ENCODE measurements at places on chromosomes 16 and 17.
A peak's percentile ranks its signal among the peaks of the same experiment; 100 is the strongest.

DNA sequence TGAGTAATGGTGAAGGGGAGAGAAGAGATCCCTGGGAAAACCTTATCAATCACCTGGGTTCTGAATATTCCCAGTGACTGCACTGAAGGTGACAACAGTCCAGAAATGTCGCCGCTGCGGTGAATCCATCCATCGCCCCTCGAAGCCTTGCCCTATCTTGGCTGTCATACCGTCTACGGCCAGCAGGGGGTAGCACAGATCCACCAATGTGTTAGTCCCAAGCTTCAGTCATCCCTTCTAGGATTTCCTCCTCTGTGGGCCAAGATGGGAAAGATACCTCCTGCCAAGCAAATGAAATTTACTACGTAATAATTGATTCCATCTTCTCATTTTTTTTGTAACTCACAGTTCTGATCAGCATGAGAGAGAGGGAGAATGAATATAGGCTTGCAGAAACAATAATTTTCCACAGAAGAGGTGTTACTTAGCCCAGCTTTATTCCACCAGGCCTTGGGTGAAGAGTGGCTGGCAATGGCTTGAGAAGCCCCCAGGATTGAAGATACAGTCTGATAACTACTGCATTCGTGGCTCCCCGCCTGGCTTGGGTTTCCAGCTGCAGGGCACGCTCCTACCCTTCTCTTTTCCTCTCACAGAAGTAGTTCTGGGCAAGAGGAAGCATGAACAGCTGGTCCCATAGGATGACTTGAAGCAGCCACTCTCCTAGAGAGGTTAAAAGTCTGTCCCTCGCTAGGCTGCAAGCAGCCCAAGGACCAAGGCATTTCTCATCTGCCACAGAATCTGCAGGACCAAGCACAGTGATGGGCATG, 2.6 kb upstream of the FMNL1 start:
- DNase-seq: peak; percentile 88

- DNase-seq: no peak
These were observed 21.6 kb upstream of the BRD7 start for GRCh38 chr16:50390371-50390771.

GRCh38 chr17:14737984-14738651, 437.2 kb downstream of the HS3ST3B1 start:
- DNase-seq: no peak

DNA sequence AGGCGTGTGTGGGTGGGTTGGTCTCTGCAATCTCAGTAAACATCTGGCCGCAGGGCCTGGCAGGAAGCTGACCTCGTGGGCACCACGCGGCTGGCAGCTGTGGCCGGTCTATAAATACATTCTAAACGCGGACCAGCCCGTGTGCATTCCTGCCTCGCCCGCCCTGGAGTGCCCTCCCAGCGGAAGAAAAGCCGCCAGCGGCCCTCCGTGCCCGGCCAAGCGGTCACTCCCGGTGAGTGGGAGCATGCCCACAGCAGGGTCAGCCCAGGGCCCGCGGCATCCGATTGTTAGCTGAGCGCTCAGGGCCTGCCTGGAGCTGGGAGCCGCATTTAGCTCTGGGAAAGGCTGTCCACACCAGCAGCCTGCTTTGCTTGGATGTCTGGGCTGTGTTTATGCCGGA, 10.3 kb downstream of the ZNF469 start:
- DNase-seq: no peak

GRCh38 chr16:81767987-81768592, 11.0 kb upstream of the PLCG2 start:
- no peak for DNase-seq

DNA sequence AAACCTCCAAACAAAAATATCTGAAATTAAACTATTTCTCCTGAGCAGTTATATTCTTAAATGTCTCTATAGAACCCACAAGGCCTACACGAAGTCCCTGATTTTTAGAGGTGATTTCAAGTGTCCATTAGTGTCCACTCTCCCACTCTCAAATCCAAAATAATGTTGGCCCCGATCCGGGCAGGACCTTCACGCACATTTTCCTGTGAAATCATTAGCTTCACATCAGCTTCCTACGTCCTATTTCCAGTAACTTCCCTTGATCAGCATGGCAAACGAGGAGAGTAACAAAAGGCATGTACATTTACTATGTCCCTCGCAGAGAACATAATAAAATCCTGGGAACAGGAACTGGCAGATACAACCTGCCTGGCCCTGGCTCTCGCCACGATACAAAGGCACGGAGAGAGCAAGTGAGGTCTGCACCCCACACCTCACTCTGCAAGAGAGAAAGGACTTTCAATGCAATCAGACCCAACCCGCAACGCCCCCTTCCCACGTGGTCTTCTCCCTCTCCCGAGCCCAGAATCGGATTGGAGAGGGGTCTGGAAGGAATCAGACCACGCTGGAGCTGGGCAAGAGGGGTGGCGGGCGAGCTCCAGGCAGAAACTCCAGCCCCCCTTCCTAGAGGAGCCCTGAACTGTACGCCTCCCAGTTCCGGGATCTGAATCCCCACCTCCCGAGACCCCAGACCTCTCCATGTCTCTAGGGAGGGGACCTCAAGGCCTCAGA, 17.5 kb upstream of the C17orf78 start:
- peak; percentile 30 for DNase-seq

DNA sequence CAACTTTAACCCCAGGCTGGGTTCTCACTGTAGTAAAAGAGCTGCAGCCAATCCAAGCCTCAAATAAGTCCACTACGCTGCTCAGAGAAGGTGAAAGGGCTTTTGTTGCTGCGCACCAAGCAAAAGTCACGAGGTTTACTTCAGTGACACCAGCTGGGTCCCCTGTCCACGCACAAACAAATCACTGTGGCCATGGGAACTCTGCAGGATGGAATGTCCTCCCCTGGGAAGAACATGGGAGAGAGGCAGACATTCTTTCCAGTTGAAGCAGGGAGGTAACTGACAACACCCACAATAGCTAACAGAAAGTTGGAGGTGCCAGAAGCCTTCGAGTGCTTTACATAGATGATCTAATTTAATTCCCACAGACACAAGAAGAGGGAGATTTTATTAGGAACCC, 181.9 kb downstream of the PMP22 start:
- no peak for DNase-seq

GRCh38 chr17:58517378-58517927, 3.0 kb upstream of the MTMR4 start:
- DNase-seq: no peak

GRCh38 chr17:48596000-48596734, 2.6 kb upstream of the HOXB5 start:
- DNase-seq: peak; percentile 55

GRCh38 chr17:8847891-8848290, 19.6 kb downstream of the PIK3R6 start:
- DNase-seq: no peak

GRCh38 chr17:45031231-45032173, 19.9 kb downstream of the DCAKD start:
- no peak for DNase-seq

DNA sequence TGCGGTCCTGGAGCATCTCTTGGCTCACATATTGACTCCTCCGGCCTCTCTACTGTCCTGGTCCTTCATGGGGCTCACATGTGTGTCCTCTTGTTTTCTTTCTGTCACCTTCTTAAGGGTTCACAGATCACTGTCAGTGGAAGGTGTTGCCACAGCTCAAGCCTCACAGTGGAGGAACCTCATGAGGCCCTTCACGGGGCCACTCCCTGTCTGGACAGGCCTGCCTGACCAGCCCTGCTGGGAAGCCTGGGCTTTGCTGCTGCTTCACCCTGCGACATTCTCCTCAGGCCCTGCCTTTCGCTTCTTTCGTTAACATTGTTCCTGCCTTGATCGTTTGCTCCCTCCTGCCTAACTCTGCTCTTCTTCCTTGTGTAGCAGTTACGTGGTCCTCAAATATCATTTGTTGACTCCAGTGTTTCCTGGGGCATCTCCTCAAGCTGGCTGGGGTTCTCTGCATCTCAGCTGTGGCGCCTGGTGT, 55.9 kb downstream of the WDR45B start:
- DNase-seq: no peak

DNA sequence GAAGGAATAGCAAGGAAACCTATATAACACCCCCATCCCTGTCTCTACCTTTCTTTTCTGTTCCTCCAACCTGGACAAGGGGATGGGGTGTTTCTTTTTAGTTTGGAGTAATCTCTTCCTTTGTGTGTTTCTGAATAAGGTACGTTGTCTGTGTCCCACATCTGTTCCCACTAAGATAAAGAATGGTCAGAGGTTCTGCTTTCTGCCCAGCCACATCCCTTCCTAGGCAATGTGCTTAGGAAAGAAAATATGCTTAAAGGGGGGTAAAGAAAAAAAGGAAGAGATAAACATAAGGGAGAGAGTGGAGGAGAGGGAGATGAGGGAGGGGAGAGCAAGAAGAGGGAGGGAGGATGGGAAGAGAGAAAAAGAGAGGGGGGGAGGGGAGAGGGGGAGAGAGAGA, 35.1 kb downstream of the SLC6A2 start:
- DNase-seq: no peak

DNA sequence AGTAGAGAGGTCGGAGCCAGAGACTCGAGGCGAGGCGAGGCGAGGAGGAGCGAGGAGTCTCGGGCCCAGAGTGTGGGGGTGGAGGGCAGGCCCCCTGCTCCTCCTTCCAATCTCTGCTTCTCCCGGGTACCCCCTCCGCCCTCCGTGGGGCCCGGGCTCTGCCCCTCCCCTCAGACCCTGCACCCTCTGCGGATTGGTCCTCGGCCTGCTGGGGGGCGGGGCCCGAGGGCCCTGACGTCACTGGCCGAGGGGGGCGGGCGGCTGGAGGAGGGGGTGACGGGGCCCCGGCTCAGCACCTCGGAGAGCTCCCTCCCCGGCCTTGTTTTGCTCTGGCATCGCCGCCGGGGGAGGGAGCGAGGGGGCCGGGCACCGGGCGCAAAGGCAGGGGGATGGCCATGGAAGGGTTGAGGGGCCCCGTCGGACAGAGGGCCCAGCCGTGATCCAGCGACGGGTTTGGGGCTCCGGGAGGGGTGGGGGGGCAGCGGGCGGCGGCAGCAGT, at the start of gene RUNDC3A:
Gene RUNDC3A (plus strand): TSS at position 282 of the 499 bp plus-strand sequence. CDS start 232 bp downstream, outside the sequence.
- peak; percentile 87 for DNase-seq

GRCh38 chr17:42519546-42520491, 16.2 kb upstream of the NAGLU start:
- no peak for DNase-seq

DNA sequence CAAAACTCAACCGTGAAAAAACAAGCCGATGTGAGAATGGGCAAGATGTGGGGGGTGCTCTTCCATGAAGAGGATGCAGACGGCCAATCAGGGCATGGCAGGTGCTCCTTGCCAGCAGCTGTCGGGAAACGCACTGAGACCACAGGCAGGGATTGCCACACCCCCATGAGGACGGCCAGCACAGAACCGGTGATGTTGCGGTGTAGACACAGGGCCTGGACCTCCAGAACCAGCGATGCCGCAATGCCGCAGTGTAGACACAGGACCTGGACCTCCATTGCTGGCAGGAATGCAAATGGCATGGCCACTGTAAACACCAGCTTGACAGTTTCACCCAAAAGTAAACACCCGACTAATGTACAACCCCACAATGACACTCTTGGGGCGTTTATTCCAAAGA, 164.9 kb downstream of the BANP start:
- no peak for DNase-seq

All from stimulated activated CD4-positive, alpha-beta T cell treated with anti-CD3 and anti-CD28 coated beads, Interleukin-4, amount 100 ng/mL, for 1 hour (primary cell).